ENCODE measurements at places on chromosomes 1 and 21.

DNA sequence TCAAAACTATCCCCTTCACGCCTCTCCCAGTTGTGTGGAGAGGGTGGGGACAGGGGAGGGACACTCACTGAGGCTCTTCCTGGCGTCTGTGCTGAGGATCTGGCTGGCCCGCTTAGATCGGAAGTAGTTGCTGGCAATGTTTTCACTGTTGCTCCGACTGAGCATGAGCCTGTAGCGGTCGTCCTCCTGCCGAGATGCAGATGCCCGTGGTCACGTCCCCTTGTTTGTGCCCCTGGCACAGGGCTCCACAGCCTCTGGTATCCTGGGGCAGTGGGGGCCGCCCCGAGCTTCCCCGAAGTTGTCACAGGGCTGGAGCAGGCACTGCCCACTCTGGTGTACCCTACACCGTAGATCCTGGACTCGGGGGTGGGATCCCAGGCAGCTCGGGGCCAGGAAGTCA is 5.0 kb upstream of the DDOST start:
- no peak for DNase-seq
- no peak overlapping the region for H3K27ac ChIP-seq
- no peak overlapping the region for H3K4me3 ChIP-seq
- H3K4me1 ChIP-seq, result no peaks in the 10 kb centered on the region
- no peaks in the 10 kb centered on the region for H3K27me3 ChIP-seq

- H3K4me1 ChIP-seq, result no peaks in the 10 kb centered on the region
- H3K36me3 ChIP-seq, result no peaks in the 10 kb centered on the region
- no peaks in the 10 kb centered on the region for H3K27me3 ChIP-seq
- no peak for DNase-seq
Observed at GRCh38 chr1:79105500-79105899, 99.0 kb upstream of the ADGRL4 start.

- H3K27ac ChIP-seq, result no peak overlapping the region
- no peaks in the 10 kb centered on the region for H3K4me1 ChIP-seq
- H3K4me3 ChIP-seq, result no peak overlapping the region
- H3K36me3 ChIP-seq, result no peaks in the 10 kb centered on the region
- DNase-seq, result no peak
- H3K27me3 ChIP-seq, result no peaks in the 10 kb centered on the region
Observed at GRCh38 chr1:109898842-109899241, 11.8 kb upstream of the CSF1 start.

DNA sequence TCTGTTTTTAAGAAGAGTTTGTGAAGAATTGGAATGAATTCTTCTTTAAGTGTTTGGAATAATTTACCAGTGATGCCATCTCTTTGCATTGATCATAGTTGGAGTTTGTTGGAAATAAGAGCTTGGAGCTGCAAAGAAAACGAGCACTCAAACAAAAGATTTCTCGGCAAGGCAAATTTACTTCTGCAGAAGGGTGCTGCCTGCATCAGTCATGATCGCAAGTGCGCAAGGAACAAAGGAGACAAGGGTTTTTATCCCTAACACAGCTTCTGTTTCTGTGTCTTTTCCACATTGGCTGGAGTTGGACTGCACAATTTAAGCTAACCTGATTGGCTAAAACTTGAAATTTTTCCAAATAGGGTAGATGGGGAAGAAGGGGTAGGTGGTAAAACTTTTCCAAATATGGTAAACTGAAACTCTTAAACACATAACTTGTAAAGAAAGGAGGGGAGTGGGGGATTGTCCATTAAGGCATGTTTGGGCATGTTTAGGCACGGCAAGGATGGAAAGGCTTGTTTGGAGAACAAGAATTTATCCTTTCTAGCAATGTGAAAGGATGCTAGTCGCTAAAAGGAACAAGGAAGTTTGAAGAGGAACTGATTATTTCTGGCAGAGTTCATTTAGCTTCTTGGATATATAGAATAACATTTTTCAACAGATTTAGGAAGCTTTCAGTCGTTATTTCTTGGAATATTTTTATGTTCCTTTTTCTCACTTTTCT is 3.5 kb upstream of the AADACL4 start:
- no peaks in the 10 kb centered on the region for H3K27me3 ChIP-seq
- no peak overlapping the region for H3K4me3 ChIP-seq
- H3K27ac ChIP-seq, result no peak overlapping the region

DNA sequence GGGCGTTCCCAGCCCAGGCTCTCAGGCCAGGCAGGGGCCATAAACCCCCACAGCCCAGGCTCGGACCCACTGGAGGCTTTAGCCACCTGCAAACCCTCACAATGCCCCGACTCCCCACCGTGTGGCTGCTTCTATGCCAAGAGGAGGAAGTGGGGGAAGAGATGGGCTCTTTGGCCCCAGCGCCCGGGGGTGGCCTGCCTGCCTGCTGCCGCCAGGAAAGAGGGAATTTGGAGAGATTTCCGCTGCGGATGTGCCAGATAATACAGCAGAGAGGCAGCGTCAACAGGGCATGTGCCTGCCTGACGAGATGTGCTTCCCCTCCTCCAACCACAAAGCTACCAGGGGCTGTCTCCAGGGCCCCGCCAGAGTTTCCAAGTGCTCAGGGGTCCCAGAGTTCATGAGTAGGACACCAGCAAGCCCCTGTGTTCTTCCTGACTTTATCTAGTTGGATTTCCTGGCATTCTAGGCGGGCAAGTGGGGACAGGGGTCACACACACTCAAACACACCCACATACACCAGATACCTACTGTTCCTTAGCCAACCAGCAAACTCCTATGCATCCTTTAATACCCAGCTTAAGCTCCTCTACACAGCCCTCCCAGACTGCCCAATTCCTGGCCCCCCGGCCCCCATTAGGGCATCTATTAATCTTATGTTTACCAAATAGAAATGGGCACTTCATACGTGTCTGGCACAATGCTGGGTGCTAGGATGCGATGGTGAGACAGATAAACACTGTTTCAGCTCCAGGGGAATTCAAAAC is 14.1 kb downstream of the EPHA2 start:
- peaks cover 17% of the 10 kb centered on the region for H3K4me1 ChIP-seq
- no peaks in the 10 kb centered on the region for H3K27me3 ChIP-seq
- H3K4me3 ChIP-seq, result no peak overlapping the region
- DNase-seq, result no peak

DNA sequence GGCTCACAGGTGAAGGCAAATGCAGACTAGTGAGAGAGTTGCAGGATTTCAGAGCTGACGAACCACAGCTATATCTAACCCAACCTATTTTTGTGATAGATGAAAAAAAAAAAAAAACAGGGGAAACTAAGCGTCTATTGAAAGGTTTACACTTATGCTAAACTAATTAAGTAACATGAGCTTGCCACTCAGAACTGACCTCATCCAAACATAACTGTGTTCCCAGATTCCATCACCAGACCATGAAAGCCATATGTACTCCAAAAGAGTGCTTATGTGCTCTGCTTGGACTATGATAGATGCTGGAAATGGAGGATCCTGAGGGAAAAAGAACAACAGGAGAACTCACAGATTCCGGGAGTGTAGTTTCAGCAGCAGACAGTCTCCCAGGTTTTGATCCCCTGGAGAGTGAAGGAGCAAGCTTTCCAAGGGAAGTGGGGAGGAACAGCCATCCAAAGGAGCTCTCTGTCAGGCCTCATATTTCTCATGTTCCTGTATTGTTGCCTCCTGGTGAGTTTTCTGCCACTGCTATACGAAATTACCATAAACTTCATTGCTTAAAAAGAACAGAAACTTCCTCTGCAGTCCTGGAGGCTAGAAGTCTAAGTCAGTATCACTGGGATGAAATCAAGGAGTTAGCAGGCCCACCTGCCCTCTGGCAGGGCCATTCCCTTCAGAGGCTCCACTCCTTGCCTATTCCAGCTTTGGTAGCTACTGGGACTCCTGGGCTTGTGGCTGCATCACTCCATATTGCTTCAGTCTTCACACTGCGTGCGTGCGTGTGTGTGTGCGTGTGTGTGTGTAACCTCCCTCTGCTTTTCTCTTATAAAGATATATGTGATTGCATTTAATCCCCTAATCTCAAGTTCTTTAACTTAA is 38.1 kb downstream of the NIBAN1 start:
- no peaks in the 10 kb centered on the region for H3K4me1 ChIP-seq
- DNase-seq, result no peak
- 0 out of 2 replicates have a peak, but pooled peaks cover 2% of the 10 kb centered on the region for H3K27me3 ChIP-seq
- H3K4me3 ChIP-seq, result no peak overlapping the region
- no peak overlapping the region for H3K27ac ChIP-seq

- no peaks in the 10 kb centered on the region for H3K36me3 ChIP-seq
- no peak for DNase-seq
Observed at GRCh38 chr1:9322661-9323244, 30.1 kb downstream of the SPSB1 start.

DNA sequence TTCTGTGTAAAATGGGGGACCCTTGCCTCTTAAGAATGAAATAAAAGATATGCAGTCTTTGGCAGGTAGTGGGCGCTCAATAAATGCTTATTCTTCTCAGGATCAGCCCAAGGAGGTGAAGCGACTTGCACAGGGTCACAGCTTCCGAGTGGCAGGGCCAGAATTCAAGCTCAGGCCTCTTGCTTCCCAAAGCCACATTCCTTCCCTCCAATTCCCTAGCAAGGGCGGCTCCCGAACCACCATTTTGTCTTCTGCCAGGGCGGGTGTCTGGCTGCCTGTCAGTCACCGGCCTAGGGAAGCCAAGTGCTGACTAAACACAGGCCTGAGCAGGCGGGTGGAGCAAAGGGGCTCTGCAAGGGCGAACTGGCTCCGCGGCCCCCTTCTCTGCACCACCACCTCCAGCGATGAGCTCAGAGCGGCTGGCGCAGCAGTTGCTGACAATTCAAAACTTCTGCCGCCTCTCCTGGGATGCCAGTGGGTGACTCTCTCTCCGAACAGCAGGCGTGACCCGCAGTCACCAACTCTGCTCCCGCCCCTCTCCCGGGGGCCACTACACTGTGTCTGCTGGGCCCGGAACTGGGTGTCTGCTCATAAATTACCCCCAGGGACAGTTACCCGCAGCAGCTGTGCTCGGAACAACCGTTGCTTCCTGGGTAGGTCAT is 10.8 kb downstream of the GPR3 start:
- no peaks in the 10 kb centered on the region for H3K27me3 ChIP-seq
- no peak overlapping the region for H3K4me3 ChIP-seq
- H3K4me1 ChIP-seq, result peaks cover 7% of the 10 kb centered on the region
- DNase-seq, result no peak

GRCh38 chr1:22122273-22123070 is 20.4 kb downstream of the WNT4 start:
- H3K27ac ChIP-seq, result no peak overlapping the region
- DNase-seq, result no peak
- no peak overlapping the region for H3K4me3 ChIP-seq
- peaks cover 9% of the 10 kb centered on the region for H3K4me1 ChIP-seq
- no peaks in the 10 kb centered on the region for H3K36me3 ChIP-seq

GRCh38 chr1:164885311-164885710 is 326.3 kb downstream of the PBX1 start:
- H3K4me3 ChIP-seq, result no peak overlapping the region
- H3K36me3 ChIP-seq, result no peaks in the 10 kb centered on the region
- no peaks in the 10 kb centered on the region for H3K4me1 ChIP-seq
- no peak for DNase-seq
- H3K27ac ChIP-seq, result no peak overlapping the region
- no peaks in the 10 kb centered on the region for H3K27me3 ChIP-seq

DNA sequence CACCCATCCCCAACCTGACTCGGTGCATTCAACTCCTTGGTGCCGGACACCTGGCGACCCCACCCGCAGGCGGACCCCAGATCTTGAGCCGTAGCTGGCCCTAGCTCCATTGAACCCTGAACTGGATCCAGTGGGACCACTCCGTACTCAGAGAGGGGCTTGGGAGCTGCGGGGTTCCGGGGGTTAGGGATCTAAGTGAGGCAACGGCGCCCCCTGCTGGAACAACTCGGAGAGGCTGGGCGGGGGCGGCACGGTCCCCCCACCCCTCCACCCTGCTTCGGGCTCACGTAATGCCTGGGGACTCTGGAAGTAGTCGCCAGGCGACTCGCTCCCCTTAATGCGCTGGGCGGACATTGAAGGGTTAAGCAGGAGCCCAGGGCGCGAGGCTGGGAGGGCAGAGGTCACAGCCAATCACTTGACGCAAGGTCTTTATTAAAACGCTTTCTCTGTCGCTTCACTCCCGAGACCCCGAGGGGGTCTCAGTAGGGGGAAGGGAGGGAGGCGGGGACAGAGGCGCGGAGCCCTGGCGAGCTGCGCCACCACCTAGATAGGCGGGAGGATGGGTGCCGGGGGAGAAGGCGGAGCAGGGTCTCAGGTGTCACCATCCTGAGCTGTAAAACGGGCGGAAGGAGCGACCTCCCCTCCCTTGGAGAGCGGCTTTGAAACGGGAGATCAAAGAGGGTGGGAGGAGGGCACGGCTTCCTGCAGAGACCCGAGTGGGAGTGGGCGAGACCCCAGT is 704 bp upstream of the CRABP2 start:
- no peak overlapping the region for H3K27ac ChIP-seq
- no peak for DNase-seq
- H3K4me1 ChIP-seq, result peaks cover 17% of the 10 kb centered on the region
- peak overlapping the region; percentile 44 for H3K4me3 ChIP-seq

- no peaks in the 10 kb centered on the region for H3K36me3 ChIP-seq
- no peak overlapping the region for H3K27ac ChIP-seq
- no peak overlapping the region for H3K4me3 ChIP-seq
- no peaks in the 10 kb centered on the region for H3K4me1 ChIP-seq
- no peak for DNase-seq
- H3K27me3 ChIP-seq, result no peaks in the 10 kb centered on the region
Observed at GRCh38 chr1:165317612-165318011, 38.9 kb downstream of the LMX1A start.

DNA sequence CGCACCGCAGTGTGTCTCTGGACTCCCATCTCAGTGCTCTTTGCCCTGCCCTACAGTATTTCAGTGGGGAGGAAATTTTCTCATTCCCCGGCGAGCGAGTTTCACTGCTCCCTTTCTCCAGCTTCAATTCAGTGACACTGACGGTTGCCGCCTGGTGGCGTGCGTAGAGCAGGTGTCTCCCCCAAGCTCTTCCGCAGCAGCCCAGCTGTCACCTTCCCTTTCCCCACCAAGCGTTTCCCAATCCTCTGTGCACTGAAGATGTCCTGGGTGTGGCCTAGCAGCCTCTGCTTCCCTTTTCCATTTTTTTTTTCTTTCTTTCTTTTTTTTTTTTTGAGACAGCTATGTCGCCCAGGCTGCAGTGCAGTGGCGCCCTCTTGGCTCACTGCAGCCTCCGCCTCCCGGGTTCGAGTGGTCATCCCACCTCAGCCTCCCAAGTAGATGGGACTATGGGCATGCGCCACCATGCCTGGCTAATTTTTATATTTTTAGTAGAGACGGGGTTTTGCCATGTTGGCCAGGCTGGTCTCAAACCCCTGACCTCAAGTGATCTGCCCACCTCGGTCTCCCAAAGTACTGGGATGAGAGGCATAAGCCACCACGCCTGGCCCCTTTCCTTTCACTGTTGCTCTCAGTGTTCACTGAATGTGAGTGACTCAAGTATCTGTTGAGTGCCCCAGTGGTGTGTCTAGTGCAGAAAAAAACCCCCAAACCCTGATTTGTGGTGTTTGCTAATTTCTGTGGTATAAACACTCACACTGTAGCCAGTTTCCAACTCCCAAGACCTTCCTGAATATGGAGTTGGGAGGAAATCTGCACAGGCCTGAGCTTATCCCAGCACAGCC is 30.1 kb downstream of the TNFRSF1B start:
- no peak for DNase-seq
- H3K27ac ChIP-seq, result no peak overlapping the region
- H3K4me1 ChIP-seq, result peaks cover 2% of the 10 kb centered on the region
- no peak overlapping the region for H3K4me3 ChIP-seq
- no peaks in the 10 kb centered on the region for H3K36me3 ChIP-seq
- H3K27me3 ChIP-seq, result no peaks in the 10 kb centered on the region

- no peak overlapping the region for H3K27ac ChIP-seq
- no peaks in the 10 kb centered on the region for H3K27me3 ChIP-seq
- DNase-seq, result no peak
- H3K36me3 ChIP-seq, result no peaks in the 10 kb centered on the region
Observed at GRCh38 chr21:36145259-36145658, 10.4 kb downstream of the CBR3 start.
